Caki2 (cell line): ENCODE measurements at places on chromosomes 1 and 21. TPM values are rescaled to one million over a fixed set of nuclear protein-coding genes. Genes with fewer than 3 reads are reported as not detected.

TRPM2 gene
- not detected in 2 replicates for total RNA-seq

CCDC30 gene
- 0.17 and 2.6 TPM in 2 replicates for total RNA-seq

F13B gene
- not detected in 2 replicates for total RNA-seq

ERI3 gene
- 119 and 141 TPM in 2 replicates for total RNA-seq

PRR9 gene
- not detected in 2 replicates for total RNA-seq

AMIGO1 gene
- total RNA-seq = 0.51 and 3.4 TPM in 2 replicates

DISC1 gene
- 0.91 and 3.5 TPM in 2 replicates for total RNA-seq

RO60 gene
- 41.8 and 80.2 TPM in 2 replicates for total RNA-seq

LRRN2 gene
- 0.64 TPM in 1 of 2 replicates, not detected in the other for total RNA-seq

WNT2B gene
- total RNA-seq = 0.23 and 0.37 TPM in 2 replicates

BCL2L15 gene
- 1.9 TPM in 1 of 2 replicates, not detected in the other for total RNA-seq

PEAR1 gene
- total RNA-seq = 0.88 and 5.0 TPM in 2 replicates

OR2T35 gene
- total RNA-seq = not detected in 2 replicates

GJA8 gene
- total RNA-seq = not detected in 2 replicates

RAP1GAP gene
- total RNA-seq = 23.7 and 40.1 TPM in 2 replicates

MX2 gene
- total RNA-seq = 1.2 and 4.9 TPM in 2 replicates

KCNE1 gene
- total RNA-seq = not detected in 2 replicates

RHEX gene
- total RNA-seq = 0.14 and 1.1 TPM in 2 replicates

MROH7 gene
- not detected in 2 replicates for total RNA-seq

NCAM2 gene
- 0.55 and 2.3 TPM in 2 replicates for total RNA-seq

GIPC2 gene
- total RNA-seq = not detected in 2 replicates

GBP2 gene
- 2.7 and 3.7 TPM in 2 replicates for total RNA-seq

MFSD2A gene
- total RNA-seq = 5.7 and 6.6 TPM in 2 replicates

PRAMEF27 gene
- not detected in 2 replicates for total RNA-seq

C1orf53 gene
- total RNA-seq = 3.9 and 14.0 TPM in 2 replicates

FHL3 gene
- total RNA-seq = 0.87 and 2.2 TPM in 2 replicates

KRTAP13-2 gene
- not detected in 2 replicates for total RNA-seq

TNFRSF14 gene
- total RNA-seq = not detected in 2 replicates

CCDC181 gene
- total RNA-seq = not detected in 2 replicates

RPL5 gene
- total RNA-seq = 1,215 and 1,251 TPM in 2 replicates

FAM72A gene
- 5.5 and 5.7 TPM in 2 replicates for total RNA-seq

SPSB1 gene
- total RNA-seq = 32.9 and 36.4 TPM in 2 replicates

AUNIP gene
- 11.5 and 13.1 TPM in 2 replicates for total RNA-seq

SERINC2 gene
- total RNA-seq = 7.1 and 13.3 TPM in 2 replicates

HIPK1 gene
- 8.1 and 10.0 TPM in 2 replicates for total RNA-seq

OR10J1 gene
- not detected in 2 replicates for total RNA-seq

SLC35F3 gene
- total RNA-seq = 6.9 and 10.1 TPM in 2 replicates

LUZP1 gene
- total RNA-seq = 10.9 and 17.0 TPM in 2 replicates

SLAMF9 gene
- total RNA-seq = not detected in 2 replicates

TNFSF4 gene
- 0.23 and 1.8 TPM in 2 replicates for total RNA-seq

CELA2B gene
- not detected in 2 replicates for total RNA-seq

LRP8 gene
- 23.9 and 43.5 TPM in 2 replicates for total RNA-seq

LEPROT gene
- total RNA-seq = 65.3 and 125 TPM in 2 replicates

F5 gene
- total RNA-seq = not detected in 2 replicates

TSPEAR gene
- not detected in 2 replicates for total RNA-seq

LEFTY1 gene
- not detected in 2 replicates for total RNA-seq

HSD3B1 gene
- total RNA-seq = not detected in 2 replicates

IL20 gene
- not detected in 2 replicates for total RNA-seq
